Endothelial cell of umbilical vein (primary cell): ENCODE measurements at places on chromosomes 7 and 10. TPM values are rescaled to one million over a fixed set of nuclear protein-coding genes. Genes with fewer than 3 reads are reported as not detected.

Gene FGL2
- not detected in 2 replicates for total RNA-seq

Gene MMD2
- not detected in 2 replicates for total RNA-seq

Gene CDHR1
- total RNA-seq = 0.14 and 0.53 TPM in 2 replicates

Gene LRMDA
- total RNA-seq = 5.1 and 9.7 TPM in 2 replicates

Gene ZP3
- total RNA-seq = 0.32 and 4.0 TPM in 2 replicates

Gene ERVW-1
- total RNA-seq = not detected in 2 replicates

Gene CREB5
- total RNA-seq = 13.8 and 19.6 TPM in 2 replicates

Gene LRIT1
- not detected in 2 replicates for total RNA-seq

Gene C7orf57
- total RNA-seq = not detected in 2 replicates

Gene OR2A12
- not detected in 2 replicates for total RNA-seq

Gene UPK3B
- total RNA-seq = 0.77 and 0.97 TPM in 2 replicates

Gene PPP2R2D
- total RNA-seq = 33.9 and 36.3 TPM in 2 replicates

Gene AKR1C3
- 4.8 and 32.2 TPM in 2 replicates for total RNA-seq

Gene PPP1R9A
- total RNA-seq = 3.0 and 3.2 TPM in 2 replicates

Gene ZNF107
- total RNA-seq = 5.6 and 5.8 TPM in 2 replicates

Gene MTURN
- total RNA-seq = 4.8 and 6.6 TPM in 2 replicates

Gene HACD1
- 25.2 and 26.6 TPM in 2 replicates for total RNA-seq

Gene EEPD1
- total RNA-seq = 0.23 and 0.42 TPM in 2 replicates

Gene NPFFR1
- not detected in 2 replicates for total RNA-seq

Gene NACAD
- total RNA-seq = 4.3 and 6.6 TPM in 2 replicates

Gene CLIP2
- total RNA-seq = 37.1 and 38.0 TPM in 2 replicates

Gene TFPI2
- 33.1 and 65.9 TPM in 2 replicates for total RNA-seq

Gene ITPRID1
- total RNA-seq = not detected in 2 replicates

Gene SEMA3C
- total RNA-seq = 0.09 and 0.18 TPM in 2 replicates

Gene CRHR2
- total RNA-seq = not detected in 2 replicates

Gene UCMA
- total RNA-seq = not detected in 2 replicates

Gene HMX2
- not detected in 2 replicates for total RNA-seq

Gene SLC26A3
- not detected in 2 replicates for total RNA-seq

Gene OR2A5
- total RNA-seq = not detected in 2 replicates

Gene TEX47
- not detected in 2 replicates for total RNA-seq

Gene PLXNA4
- 10.6 and 20.4 TPM in 2 replicates for total RNA-seq

Gene SH2D4B
- not detected in 2 replicates for total RNA-seq

Gene FAM131B
- total RNA-seq = 1.4 and 1.6 TPM in 2 replicates

Gene CHST3
- 10.0 and 11.5 TPM in 2 replicates for total RNA-seq

Gene STOX1
- 0.20 and 0.48 TPM in 2 replicates for total RNA-seq

Gene GCK
- total RNA-seq = 0.32 and 0.51 TPM in 2 replicates

Gene COL28A1
- total RNA-seq = not detected in 2 replicates

Gene C10orf143
- total RNA-seq = 0.44 and 0.92 TPM in 2 replicates

Gene UPF2
- 23.9 and 27.7 TPM in 2 replicates for total RNA-seq

Gene A1CF
- not detected in 2 replicates for total RNA-seq

Gene TRIM73
- total RNA-seq = 1.2 and 2.0 TPM in 2 replicates

Gene SFRP5
- total RNA-seq = not detected in 2 replicates

Gene ZNF239
- total RNA-seq = 0.44 and 0.51 TPM in 2 replicates

Gene ARID5B
- total RNA-seq = 7.0 and 8.9 TPM in 2 replicates

Gene CYP2E1
- not detected in 2 replicates for total RNA-seq

Gene SPDYE6
- not detected in 2 replicates for total RNA-seq

Gene ITIH2
- total RNA-seq = not detected in 2 replicates

Gene CPA5
- not detected in 2 replicates for total RNA-seq

Gene CYP26C1
- total RNA-seq = 2.0 and 3.0 TPM in 2 replicates

Gene VAX1
- total RNA-seq = not detected in 2 replicates

Gene ATRNL1
- not detected in 2 replicates for total RNA-seq

Gene MKX
- not detected in 2 replicates for total RNA-seq

Gene INTS15
- total RNA-seq = 31.5 and 35.7 TPM in 2 replicates
